ENCODE measurements at places on chromosomes 1 and 21.

DNA sequence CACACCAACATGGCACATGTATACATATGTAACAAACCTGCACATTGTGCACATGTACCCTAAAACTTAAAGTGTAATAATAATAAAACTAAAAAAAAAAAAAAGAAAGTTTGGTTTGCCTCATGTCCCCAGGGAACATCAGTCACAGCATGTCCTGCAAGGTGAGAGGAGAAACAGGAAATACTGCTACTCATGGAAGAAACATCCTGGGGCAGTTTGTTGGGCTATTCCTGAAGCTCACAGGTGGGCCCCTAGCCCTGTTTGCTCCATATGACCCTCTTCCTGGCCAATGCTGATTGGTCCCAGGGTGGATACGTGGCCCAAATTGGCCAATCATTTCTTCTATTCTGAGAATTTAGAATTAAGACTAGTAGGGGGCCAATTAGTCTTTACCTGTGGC is 103.4 kb upstream of the ADAR start:
- DNase-seq = no peak

- no peak for DNase-seq
Measured at GRCh38 chr21:36542312-36543101, 62.6 kb upstream of the CLDN14 start.

DNA sequence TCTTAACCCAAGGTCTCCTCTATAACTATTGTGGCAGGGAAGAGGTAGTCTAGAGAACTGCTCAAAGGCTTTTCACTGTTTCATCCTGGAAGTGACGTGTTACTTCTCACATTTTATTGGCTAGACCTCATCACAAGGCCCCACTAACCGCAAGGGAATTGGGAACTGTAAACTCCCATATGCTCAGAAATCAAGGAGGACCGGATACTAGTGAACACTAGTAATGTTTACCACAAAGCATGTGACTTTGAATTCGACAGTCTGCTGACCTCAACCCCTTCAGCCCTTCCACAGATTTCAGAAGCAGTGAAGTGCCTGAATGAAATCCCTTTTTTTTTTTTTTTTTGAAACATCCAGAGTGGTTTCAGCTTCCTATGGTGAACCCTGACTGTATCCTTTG is 3.4 kb upstream of the EEIG2 start:
- peak; percentile 49 for DNase-seq

GRCh38 chr1:25991937-25992688 is 5.8 kb downstream of the PAFAH2 start:
- DNase-seq = no peak

DNA sequence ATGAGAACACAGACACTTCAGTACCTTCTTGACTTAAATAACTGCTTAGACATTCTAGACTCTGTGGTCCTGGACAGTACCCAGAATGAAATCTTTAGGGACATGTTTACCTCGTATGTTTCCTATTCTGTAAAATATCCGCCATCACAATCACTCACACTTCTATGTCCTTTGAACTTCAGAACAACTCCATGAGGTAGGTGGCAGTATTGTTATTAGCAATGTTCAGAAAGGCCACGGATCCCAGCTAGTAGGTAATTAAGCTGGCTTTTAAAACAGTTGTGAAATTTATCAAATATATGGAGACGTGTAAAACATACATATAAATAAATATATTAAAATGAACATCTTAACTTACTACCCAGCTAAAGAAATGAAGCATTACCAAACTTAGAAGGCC is 83.4 kb downstream of the CACHD1 start:
- no peak for DNase-seq

- no peak for DNase-seq
Measured at GRCh38 chr1:2214541-2215241, 13.4 kb upstream of the SKI start.

DNA sequence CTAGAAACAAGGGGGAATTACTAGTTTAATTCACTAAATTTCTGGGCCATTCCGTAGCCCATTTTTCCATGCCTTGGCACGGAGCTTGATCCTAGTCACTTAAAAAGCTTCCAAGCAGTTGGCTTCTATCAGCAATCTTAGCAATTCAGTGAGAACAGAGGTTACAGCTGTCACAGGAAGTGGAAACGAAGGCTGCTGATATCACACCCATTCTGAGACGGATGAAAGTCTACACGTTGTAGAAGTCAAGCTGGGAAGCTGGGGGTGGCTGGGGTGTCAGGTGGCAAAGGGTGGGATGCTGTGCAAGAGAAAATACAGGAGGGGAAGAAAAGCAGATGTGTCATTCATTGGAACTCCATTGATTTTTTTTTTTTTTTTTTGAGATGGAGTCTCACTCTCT is 11.8 kb upstream of the STMN1 start:
- no peak for DNase-seq

- no peak for DNase-seq
Measured at GRCh38 chr1:234988536-234988935, 140.1 kb downstream of the TOMM20 start.

DNA sequence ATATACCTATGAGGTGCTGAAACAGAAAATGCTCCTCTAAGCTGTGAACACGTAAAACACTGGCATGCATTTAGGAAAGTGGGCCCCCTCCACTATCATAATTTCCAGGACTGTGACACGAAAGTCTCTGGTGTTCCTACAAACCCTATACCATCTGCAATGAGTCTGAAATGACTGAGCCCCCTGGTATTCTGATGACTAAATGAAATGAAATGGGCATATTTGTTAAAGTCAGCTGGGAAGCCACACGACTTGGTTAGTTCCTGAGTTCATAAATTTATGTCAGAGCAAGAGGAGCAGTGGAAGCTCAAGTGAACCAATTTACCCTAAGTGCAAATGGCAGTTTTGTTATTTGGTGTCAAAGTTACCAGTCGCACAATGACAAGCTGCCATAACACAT is 182.3 kb downstream of the KCTD3 start:
- no peak for DNase-seq

DNA sequence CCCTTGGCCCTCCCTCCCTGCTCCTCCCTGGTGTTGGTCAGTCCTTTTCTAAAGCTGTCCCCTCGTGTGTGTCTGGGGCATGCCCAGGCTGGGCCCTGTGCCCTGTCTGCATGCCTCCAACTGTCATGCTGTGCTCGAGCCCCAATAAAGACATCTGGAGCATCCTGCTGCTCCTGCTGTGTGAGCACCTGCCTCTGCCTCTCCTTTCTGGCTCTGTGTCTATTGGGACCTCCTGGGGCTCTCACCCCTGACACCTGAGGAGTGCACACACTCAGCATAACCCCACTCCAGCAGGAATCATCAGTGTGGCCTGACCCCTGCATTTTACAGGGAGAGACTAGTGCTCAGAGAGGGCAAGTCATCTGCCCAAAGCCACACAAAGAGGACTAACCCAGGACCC is 23.7 kb downstream of the KCNC4 start:
- DNase-seq = no peak

- DNase-seq = no peak
Measured at GRCh38 chr1:245791410-245792312, 636.9 kb downstream of the KIF26B start.

DNA sequence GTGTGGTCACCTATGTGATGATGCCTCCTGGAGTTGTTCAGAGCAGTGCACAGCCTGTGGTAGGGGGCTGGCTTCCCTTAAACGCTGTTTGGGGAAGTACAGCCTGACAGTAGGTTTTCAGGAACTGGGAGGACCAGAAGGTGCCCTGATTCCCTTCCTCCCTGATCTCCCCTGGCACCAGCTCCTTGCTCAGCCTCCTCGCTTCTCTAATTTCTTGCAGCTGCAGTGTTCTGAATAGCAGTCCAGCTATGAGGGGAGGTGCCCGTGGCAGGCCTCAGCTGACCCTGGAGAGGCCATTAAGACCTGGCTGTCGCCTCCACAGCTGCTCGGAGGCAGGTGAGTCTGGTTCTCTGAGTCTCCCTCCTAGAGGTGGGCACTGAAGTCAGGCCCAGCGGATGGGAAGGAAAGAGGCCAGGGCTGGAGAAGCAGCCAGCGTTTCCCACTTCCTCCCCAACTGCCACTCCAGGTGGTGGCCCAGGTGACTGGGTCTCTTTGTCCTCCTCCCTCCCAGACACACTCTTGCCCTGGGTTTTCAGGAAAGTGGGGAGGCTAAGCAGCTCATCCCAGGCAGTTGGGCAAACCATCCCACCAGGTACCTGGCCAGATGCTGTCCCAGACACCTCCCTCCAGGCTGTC is 52.0 kb upstream of the RPL11 start:
- no peak for DNase-seq

DNA sequence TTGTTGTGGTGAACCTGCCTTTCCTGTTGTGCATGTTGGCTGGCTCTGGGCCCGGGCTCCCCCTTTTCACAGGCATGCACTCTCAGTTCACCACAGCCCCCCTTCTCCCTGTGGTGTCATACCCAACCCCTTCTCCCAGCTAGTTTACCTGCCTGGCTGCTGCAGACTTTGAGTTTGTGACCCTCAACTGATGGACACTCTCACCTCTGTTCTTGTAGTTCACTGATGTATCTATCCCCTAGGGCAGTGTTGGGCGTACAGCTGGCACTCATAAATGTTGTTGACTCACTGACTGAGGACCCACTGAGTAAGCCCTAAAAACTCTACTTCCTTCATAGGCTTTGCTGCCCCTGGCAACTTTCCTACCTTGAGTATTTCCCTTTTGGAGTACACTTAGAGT is 54.9 kb downstream of the WDR64 start:
- no peak for DNase-seq

DNA sequence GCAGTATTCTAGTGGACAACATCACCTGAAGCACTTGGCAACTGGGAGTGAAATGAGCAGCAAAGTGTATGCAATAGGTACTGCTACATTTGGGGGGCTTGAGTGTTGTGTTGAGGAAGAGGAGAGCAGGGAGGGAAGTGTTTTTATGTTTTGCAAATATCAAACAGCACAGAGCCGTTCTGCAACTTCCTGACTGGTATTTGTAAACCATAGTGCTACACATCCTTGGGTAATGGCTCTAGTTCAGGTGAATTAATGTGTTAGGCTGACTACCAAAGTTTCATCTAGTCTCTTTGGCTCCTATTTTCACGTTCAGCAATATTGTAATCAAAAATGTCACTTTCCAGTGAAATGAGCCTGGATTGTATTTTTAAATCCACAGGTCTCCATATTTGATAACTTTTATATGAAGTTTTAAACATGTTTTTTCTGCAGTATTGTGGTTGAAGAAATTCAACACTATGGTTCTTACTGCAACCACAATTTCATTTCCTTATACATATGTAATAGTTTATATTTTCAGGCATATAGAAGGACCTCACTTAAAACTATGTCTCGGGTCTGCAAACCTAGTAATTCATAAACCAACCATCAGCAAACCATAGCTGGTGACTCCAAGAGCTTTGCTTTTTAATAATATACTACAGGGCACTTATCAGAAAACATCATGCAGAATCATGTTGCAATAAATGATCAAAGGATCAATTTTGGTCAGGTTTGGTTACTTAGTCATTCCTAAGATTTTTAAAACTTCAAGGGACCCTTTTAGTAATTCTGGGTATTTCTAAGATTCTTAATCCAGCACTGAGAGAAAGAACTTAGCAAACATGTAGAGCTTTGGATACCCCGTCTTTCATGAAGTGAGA is 18.8 kb downstream of the ZBTB37 start:
- no peak for DNase-seq

DNA sequence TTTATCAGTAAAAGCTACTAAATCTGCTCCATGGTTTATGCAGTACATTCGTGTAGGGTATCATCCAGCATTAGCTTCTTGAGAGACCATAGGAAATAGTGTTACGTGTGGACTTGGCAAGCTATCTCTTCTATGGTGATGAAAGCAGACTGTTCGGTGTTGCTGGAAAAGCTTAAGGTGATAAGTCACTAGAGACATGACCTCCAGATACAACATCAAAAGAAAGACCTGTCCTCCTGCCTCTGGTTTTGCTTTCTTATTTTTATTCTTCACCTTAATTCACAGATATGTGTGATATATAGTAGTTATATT is 53.5 kb upstream of the S1PR1 start:
- no peak for DNase-seq

DNA sequence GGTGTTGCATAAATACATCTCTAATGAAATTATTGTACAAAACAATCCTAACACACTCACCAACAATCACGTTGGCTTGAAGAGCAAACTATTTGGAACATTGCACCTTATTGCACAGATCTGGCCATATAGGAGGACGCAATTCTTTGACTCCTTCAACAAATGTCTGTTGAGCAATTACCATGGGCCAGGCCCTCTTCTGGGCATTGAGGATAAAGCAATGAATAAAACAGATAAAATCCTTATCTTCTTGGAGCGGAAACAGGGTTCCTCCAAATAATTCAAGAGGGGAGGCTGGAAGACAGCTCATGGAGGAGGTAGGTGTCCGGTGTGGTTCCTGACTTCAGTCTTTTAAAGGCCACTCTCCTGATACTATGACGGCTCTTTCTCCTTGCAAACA is 43.3 kb downstream of the PAX7 start:
- no peak for DNase-seq

GRCh38 chr1:159088050-159088449 is 11.5 kb upstream of the AIM2 start:
- DNase-seq = peak; percentile 43

DNA sequence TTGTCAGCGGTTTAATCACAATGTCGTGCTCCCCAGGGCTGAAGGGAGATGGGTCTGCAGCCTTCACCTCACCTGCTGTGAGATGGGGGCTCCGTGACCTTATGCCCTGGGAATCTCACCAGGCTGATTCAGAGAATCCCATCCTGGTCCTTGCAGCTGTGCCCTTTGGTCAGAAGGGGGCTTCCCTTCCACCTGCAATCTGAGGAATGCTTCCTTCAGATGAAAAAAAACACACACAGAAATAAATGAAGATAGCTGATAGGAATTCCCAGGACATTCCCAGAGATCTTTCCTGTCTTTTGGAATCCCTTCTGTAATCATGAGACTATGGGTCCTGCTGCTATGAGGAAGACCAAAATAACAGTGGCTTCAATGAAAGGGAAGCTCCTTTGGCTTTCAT is 127.0 kb upstream of the VAMP3 start:
- no peak for DNase-seq

DNA sequence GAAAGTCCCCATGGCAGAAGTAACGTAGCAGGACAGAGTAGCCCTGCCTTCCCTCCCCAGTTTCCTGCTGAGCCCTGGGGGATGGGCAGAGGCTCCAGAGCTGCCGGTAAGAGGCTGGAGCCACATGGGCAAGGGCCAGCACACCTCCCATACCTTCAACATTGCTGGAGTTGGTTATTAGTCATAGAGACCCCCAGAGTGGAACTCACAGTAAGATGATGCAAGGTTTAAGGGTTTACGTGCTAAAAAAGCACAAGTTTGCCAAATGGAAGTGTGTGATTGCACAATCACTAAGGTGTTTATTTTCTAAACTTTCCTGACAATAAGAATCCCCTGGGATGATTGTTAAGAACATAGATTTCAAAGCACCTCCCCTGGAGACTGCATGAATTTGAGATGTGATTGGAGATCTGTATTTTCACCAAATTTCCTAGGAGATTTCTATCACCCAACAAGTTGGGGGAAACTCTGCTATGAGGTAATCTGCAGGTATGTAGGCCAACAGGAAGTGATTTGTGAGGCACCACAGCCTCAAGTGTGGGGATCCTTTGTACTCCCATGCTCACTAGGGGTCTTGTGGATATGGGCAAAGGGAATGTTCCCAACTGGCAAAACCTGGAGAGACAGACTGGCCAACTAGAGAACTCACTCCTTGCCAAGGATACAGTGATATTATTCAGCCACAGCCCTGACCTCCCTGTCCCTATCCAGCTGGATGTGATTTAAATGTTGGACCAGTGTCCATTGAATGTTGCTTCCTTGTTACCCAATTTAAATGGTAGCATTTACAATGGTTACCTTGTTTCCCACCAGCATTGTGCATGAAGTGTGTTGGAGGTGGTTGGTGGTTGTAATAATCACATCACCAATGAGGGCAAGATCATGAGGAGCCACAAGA is 37.1 kb upstream of the CSF1 start:
- DNase-seq = peak; percentile 72

- no peak for DNase-seq
Measured at GRCh38 chr1:100626397-100626796, 88.5 kb downstream of the GPR88 start.
